Left cardiac atrium (tissue), 4 donors: ENCODE measurements at places on chromosomes 7 and 10. TPM values are rescaled to one million over a fixed set of nuclear protein-coding genes. Genes with fewer than 3 reads are reported as not detected.

- no peak for DNase-seq
These were observed at the start of gene UCN3 for GRCh38 chr10:5364890-5365338. Gene UCN3 (plus strand): TSS chr10:5364966. CDS start chr10:5373721, 8,755 bp downstream.

DNA sequence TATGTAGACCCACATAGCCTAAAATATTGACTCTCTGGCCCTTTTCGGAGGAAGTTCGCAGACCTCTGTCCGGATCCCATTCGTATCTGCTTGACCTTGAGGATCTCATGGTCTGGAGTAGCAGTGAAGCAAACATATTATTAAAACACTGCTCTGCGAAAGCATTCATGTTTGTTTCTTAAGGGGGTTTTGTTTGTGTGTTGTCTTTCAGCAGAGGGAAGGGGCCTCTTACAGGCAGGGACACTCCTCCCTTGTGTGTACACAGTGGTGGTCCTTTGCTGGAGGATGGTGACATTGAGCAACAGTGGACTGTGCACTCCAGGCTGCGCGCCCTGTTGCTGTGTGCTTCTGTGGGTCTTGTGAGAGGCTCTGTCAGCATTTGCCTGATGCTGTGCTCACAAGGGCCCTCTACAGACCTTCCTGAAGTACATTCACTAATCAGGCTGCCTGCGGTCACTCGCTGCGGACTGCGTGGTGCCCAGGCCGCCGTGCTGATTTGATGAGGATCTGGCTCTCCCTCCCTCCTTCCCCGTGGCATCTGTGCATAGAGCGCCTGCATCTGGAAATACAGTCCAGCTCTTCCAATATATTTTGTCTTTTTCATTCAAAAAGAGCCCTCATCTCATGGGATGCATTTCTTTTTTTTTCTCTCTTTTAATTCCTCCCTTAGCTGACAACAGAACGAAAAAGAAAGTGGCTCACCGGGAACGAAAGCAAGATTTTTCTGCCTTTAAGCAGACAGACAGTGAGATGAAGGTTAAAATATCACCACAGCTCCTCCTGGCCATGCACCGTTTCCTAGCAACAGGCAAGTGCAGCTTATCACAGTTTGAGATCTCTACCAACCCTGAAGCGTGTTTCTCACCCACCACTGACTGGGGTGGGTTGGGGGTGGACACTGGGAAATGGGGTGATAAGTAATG is 135.8 kb downstream of the CNNM2 start:
- DNase-seq, result peak; percentile 63

Gene TSPAN33
- total RNA-seq, result 12.3 TPM

Gene CPN1
- not detected for total RNA-seq

DNA sequence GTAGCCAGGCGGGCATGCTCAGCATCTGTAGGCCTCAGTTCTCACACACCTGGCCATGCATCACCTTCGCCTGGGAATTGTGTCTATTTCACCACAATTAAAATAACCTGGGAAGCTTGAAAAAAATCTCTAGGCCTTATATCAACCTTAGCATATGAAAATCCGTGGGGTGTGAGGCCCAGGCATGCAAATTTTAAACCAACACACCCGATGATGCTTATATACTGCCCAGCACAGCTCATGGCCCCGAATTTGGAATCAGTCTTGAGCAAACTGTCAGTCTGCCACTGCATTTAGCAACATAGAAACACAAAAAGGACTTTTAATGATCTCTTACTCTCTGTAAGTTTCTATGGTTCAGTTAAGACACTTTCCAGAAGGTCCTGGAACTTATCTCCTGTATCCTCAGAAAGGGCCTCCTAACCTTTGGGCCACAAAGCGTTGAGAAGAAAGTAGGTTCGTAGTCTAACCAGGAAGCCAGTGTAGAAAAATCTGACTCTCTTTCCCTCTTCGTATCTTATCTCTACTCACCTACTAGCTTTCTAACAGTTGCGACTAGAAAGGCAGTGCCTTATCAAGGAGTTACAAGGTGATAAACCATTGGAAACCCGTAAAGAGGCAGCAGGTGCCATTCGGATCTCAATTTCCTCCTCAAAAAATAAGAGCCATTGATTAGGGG is 12.0 kb upstream of the DMBT1 start:
- DNase-seq, result no peak

Gene OGDHL
- total RNA-seq, result 3.4 TPM

Gene UCN3
- total RNA-seq, result not detected

DNA sequence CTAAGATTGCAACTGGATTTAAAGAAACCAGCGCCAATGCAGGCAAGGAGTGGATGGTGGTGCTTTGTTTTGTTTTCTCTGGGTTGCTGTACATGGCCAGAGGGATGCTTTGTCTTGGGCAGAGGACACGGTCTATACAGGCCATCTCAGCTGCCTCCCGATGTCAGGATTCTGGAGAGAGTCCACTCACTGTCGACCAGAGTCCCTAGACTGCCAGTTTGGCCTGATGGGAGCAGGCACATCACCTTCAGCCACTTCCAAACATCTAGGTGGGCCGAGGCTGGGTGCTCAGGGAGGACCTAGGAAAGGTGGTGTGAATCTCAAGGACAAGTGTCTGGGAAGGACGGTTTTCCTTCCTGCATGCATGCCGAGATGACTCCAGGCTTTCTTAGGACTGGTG is 152.1 kb downstream of the BUB3 start:
- no peak for DNase-seq

DNA sequence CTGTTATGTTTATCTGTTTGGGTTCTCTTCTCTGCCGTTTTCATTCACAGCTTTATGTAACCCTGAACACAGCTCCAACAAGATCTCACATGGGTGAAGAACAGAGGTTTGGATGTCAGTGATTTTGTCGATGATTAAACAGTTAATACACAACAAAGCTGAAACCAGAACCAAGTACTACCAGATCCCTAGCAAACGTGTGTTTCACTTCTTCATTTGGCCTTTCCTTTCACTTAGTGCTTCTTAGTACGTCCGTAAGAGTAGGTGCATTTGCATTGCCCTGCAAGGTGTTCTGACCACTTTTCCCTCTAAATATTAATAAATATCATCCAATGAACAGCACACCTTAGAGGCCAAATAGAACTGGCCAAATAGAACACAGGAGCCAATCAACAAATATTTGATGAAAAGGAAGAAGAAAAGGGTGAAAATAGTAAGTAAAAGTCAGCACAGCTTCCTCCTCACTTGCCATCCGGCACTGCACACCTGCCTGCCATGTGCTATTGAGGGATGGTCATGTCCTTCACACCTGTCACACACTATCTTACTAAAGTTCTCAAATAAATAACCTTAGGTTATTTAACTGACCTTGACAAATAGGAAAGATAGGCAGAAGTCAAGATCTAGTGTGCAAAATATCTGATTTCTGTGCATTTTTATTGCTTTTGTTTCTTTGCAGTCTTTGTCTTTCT is 252.6 kb upstream of the ANKRD30A start:
- no peak for DNase-seq

- DNase-seq, result no peak
These were observed 136.4 kb downstream of the WNT2 start for GRCh38 chr7:117186218-117187010.

DNA sequence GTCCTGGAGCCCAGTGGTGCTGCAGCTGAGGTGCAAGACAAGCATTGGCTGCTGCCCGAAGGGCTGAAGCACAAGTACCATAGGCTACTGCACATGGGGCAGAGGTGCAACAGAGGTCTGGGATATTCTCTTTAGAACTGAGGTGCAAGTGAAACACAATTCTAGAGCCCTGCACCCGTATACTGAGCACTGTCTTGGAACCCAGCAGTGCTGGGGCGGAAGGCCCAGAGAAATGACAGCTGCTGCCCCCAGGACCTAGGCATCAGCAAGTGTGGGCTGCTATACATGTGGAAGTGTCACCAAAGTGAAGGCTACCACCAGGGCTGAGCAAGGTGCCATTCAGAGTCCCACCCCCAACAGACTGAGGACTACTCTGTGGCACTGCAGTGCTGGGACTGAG is 393.6 kb upstream of the STEAP1 start:
- DNase-seq, result no peak

GRCh38 chr10:120897343-120897742 is 46.2 kb downstream of the WDR11 start:
- no peak for DNase-seq

- DNase-seq, result no peak
These were observed 18.5 kb downstream of the SFTPA1 start for GRCh38 chr10:79628988-79629954.

Gene PTPRN2
- total RNA-seq, result 2.3 TPM

Gene NCF1
- 1.9 TPM for total RNA-seq

GRCh38 chr7:109751241-109751640 is 1181.6 kb downstream of the DNAJB9 start:
- DNase-seq, result no peak

DNA sequence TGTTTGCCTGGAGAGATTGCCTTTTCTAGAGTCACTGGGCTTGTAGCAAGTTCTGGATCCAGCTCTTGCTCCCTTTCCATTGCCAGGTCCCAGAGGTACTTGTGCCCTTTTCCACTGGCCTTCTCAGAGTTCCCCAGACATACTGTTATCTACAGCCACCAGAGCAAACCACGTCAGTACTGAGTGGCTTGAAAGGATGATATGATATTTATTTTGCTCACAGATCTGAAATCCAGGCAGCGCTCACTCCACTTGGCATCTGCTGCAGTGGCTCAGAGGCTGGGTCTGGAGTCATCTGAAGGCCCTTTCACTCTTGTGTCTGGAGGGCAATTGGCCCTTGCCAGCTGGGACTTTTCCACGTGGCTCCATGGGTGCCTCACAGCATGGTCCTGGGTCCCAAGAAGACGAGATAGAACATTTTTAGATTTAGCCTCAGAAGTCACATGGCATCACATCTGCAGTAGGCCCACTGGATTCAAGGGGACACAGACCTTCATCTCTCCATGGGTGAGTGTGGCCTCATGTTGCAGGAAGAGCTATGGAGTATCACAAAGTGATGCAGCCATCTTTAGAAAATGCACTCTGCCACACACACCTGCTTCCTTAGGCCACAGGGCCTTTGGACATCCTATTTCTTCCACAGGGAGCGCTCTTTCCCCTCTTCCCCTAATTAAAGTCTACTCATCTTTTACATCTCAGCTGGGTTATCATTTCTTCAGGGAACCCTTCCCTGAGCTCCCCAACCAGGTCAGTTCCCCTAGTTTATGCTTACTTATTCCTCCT is 22.9 kb upstream of the TCF7L2 start:
- peak; percentile 26 for DNase-seq

- no peak for DNase-seq
These were observed 129.1 kb upstream of the CTBP2 start for GRCh38 chr10:125289461-125289860.
